ENCODE measurements at places on chromosomes 12 and 14. TPM values are rescaled to one million over a fixed set of nuclear protein-coding genes. Genes with fewer than 3 reads are reported as not detected.

MYO1H gene
- not detected for total RNA-seq

CHPT1 gene
- 52.8 TPM for total RNA-seq

DNA sequence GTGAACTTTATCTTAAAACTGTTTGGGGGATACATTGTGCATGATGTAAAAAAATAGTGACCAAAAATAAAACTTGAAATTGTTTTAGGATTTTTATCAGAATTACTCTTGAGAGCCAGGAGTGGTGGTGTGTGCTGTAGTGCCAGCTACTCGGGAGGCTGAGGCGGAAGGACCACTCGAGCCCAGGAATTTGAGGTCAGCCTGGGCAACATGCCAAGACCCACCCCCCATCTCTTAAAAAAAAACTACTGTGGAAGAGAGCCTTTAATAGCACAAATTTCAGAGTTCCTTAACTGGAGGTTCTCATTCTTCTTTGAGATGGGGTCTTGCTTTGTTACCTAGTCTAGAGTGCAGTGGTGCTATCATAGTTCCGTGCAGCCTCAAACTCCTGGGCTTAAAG, 21.5 kb downstream of the CPSF2 start:
- no peak for DNase-seq

GRCh38 chr14:56036353-56036752, 81.9 kb upstream of the PELI2 start:
- DNase-seq, result no peak

DNA sequence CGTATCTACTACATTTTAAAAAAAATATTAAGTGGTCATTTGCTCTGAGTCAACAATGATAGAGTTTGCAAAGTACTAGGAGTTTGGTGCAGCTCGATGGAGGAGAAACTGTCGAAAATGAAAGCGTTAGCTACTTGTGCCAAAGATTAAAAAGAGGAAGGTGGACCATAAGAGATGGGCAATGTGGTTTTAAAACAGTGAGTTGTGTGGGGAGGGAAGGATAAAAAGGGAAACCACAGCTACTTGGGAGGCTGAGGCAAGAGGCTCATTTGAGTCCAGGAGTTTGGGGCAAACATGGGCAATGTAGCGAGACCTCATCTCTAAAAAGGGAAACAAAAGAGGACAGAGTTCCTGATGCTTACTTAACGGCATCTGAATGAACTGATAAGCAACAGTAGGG, 18.2 kb upstream of the STRAP start:
- DNase-seq, result no peak

DNA sequence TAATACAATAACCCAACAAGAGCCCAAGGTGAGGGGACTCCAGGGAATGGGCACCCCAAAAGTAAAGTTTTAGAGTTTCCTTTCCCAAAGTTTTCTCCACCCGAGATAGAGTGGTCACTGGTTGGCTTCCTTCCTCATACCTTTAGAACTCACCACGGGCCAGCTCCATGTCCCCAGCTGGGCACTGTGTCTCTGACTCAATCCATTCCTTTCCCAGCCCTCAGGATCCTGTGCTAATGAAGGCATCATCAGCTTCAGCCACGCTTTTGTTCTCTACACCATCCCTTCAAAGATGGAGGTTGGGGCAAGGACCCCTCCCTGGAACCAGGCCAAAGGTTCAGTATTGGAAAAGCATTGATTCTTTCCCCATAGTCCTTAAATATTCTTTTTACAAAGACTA, 59.8 kb upstream of the VASH1 start:
- no peak for DNase-seq

- no peak for DNase-seq
Measured at GRCh38 chr12:65605019-65605418, 219.3 kb upstream of the HMGA2 start.

DNA sequence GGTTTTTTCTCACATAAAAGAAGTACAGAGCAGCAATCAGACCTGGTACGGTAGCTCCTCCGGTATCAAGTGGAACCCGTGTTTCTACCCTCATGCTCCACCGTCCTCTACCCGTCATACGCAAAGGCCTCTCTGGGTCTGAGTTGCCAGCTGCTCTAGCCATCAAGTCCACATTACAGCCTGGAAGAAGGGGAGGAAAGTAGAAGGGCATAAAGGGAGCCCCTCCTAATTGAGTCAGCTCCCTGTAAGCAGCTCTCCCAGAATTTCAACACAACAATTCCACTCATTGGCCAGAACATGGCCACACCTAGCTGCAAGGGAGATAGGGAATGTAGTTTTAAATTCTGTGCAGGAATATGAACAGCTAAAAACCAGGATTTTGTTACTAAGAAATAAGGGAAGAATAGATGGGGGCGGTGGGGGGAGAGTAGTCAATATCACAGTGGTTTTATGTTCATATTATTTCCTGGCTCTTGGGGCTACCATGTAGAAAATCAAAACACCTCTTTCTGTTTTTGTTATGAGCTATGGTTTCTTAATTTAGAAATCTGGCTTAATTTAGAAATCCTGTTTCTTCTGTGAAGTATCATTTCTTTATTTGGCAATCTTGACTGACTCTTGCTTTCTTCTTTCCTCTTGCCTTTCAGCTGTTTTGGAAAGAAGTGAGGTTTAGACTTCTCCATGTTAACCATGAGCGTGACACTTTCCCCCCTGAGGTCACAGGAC, 103.9 kb downstream of the AKAP6 start:
- peak; percentile 45 for DNase-seq

DNA sequence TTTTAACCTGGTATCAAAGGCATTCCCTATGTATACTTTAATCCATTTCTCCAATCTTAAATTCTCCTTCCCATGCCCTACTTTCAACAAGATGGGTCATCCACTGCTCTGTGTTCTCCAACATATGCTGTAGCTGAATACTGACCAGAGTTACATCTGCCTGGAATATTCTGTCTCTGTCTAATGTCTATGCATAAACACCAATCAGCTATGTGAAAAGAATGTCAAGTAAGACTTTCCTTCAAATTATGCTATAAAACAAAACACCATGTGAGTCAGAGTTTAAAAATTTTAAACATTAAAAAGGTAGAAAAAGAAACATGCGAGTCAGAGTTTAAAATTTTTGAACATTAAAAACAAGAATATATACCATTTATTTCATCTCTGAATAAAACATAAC, 19.3 kb downstream of the NT5DC3 start:
- DNase-seq, result no peak

DNA sequence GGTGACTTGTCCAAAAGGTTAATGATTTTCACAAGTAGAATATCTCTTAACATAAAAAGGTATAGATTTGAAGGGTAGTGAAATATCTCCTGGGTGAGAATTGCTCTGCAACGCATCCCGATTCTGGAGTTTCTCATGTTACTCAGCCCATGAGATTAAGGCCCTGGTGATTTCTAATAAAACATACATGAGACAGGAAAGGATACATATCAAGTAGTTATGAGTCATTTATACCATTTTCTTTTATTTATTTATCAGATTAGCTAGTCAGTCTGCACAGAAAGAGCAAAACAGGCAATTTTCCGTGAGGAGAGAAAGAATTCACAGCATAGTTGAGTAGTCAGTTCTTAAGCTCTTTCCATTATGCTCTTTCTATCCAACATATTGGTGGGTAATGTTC, 535.6 kb upstream of the ATP2B1 start:
- no peak for DNase-seq

Measured in uterus (tissue), 4 donors.